H4 (cell line): ENCODE measurements at places on chromosomes 5 and 9. TPM values are rescaled to one million over a fixed set of nuclear protein-coding genes. Genes with fewer than 3 reads are reported as not detected.
A peak's percentile ranks its signal among the peaks of the same experiment; 100 is the strongest.

Gene LHX3
- total RNA-seq = not detected in 2 replicates

Gene TTLL11
- total RNA-seq = 1.2 and 2.0 TPM in 2 replicates

Gene KCNIP1
- total RNA-seq = not detected in 2 replicates

Gene GNG10
- 134 and 146 TPM in 2 replicates for total RNA-seq

Gene CMBL
- 21.4 and 23.2 TPM in 2 replicates for total RNA-seq

Gene HTR4
- total RNA-seq = not detected in 2 replicates

Gene PCSK5
- 2.4 TPM in 2 replicates for total RNA-seq

Gene ZDHHC11B
- total RNA-seq = 0.19 and 0.35 TPM in 2 replicates

GRCh38 chr9:6132650-6133049, 83.0 kb upstream of the IL33 start:
- DNase-seq = no peak

DNA sequence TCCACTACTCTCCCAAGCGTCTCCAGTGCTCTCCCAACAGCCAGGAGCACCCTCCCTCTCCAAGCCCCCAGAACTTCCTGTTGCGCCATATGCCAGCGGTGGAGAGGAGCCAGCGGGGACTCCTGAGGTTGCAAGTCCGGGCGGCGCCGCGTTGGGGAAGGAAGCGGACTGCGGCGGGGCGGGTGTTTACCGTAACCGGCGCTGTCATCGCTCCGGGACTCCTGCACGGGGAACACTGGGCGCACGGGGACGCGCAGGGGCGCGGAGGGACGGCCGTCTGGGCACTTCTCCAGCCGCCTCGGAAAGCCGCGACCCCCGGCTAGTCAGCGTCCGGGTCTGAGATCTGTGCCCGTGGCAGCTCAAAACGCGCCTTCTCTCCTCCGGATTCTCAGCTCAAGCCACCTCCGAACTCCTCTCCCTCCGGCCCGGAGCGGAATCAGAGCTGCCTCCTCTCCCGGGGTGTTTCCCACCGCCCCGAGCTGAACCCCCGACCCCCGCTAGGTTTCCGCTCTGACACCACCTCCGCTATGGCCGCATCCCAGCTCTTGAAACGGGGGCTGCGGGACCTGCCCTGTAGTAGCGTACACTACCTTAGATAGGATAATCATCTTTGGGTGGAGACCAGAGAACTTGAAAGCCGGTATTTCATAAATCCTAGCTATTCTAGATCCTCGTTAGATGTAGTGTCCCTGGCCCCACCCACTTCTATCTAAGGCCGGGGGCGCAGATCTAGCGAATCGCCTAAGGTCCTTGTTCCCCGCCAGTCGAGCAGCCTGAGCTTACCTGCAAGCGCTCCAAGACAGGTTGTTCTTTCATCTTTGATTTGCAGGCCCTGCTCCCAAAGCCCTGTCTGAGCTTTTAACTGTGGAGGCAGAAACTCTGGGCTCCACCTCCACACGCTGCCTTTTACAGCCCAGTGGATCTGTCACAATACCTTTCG, at the start of gene TRPM6:
TSS of gene TRPM6 (minus strand) at position 881 of the 940 bp plus-strand sequence. CDS start at position 816, 65 bp downstream.
- peak; percentile 82 for DNase-seq

DNA sequence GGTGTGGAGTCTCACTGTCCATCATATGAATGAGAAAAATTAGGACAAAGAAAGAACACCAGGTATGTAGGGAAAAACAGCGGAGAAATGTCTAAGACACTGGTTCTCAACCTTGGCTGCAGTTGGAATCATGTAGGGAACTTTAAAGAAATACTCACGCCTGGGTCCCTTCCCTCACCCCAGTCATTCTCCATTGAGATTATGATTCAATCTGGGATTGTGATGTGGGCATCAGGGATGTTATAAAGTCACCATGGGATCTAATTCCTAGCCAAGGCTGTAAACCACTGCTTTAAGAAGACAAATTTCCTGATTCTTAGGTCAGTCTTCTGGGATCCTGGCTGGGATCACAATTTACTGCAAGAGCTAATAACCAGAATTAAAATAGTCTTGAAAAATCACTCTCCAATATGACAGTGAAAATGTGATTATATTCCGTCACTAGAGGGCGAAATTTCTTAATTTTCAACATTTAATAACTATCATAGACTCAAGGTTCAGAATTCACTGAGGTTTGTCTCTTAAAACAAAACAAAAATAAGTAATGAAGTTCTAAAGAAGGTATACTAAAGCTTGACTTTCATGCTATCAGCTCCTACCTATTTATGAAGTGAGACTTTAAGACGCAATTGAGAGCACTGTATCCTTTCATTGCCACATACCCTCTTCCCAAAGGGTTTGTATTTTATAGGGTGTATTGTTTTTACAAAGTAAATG, 60.5 kb downstream of the GLDC start:
- DNase-seq = no peak

DNA sequence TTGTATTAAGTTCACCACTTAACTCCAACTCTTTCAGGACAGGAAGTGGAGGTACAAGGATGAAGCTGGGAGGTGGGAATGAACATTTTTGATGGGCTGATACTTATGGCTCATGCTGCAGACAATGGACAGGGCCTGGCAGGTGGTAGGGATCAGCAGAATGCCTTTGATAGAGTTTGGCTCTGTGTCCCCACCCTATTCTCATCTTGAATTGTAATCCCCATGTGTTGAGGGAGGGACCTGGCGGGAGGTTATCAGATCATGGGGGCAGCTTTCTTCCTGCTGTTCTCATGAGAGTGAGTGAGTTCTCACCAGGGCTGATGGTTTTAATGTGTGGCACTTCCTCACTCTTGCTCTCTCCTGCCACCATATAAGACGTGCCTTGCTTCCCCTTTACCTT, 87.3 kb upstream of the PRLR start:
- no peak for DNase-seq

- peak; percentile 93 for DNase-seq
Observed at GRCh38 chr9:94919376-94920098, 193.0 kb downstream of the AOPEP start.

DNA sequence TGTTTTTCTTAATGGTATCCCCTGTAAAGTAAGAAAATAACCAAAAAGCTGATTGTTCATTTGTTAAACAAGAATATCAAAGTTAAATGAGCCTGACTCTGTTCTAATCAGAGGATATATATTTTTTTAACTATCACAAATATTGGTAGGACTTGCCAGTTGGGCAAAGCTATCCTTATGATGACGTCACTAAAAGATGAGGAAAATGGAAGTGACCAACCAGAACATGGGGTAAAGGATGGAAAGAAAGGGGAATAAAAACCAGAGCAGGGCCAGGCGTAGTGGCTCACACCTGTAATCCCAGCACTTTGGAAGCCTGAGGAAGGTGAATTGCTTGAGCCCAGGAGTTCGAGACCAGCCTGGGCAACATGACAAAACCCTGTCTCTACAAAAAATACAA, 811.6 kb upstream of the DMAC1 start:
- no peak for DNase-seq

- no peak for DNase-seq
Observed at GRCh38 chr9:83020864-83021263, 42.1 kb downstream of the RASEF start.

GRCh38 chr9:21966140-21966851, 27.9 kb downstream of the CDKN2A start:
- DNase-seq = no peak

DNA sequence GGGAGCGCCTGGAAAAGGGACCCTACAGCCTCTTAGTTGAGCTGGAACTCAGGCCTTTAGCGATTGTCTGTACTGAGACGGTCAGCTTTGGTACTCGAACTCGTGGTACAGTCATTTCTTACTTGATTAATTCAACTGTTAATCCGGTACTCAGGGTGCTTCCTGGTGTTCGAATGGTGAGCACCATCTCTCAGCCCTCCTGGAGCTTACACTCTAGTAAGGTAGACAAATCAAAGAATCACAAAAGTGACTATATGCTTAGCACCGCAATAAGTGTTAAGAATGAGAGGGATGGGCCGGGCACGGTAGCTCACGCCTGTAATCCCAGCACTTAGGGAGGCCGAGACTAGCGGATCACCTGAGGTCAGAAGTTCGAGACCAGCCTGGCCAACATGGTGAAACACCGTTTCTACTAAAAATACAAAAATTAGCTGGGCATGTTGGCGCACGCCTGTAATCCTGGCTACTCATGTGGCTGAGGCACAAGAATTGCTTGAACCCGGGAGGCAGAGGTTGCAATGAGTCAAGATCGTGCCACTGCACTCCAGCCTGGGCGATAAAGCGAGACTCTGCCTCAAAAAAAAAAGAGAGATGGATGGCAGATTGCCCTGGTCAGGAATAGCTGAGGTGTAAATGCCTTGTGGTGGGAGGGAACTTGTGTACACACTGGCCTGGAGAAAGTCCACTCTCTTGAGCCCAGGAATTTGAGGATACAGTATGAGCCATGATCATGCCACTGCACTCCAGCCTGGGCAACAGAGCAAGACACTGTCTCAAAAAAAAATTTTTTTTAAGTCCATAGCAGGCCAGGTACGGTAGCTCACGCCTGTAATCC, 981 bp downstream of the TCOF1 start:
- DNase-seq = no peak

- peak; percentile 66 for DNase-seq
Observed at GRCh38 chr5:89342106-89342876, 459.3 kb upstream of the MEF2C start.

- no peak for DNase-seq
Observed at GRCh38 chr9:72882117-72882775, 70.6 kb downstream of the ALDH1A1 start.

DNA sequence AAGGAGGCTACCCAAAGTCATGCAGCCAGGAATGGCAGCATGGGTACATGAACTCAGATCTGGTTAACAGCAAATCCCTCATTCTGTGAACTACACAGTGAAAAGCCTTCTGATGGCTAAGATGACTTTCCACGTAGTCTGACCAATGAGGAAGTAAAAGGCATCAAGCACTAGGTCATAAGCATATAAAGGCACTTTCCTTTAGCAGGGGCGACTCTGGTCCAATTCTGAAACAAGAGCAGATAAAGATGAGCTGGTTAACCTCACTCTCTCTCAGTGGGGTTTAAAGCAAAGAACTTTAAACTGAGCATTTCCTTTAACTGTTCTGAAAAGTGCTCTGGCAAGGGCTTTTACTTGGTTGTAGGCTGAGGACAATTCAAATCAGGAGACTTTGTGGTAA, 21.1 kb downstream of the PSMB7 start:
- DNase-seq = no peak

- DNase-seq = no peak
Observed at GRCh38 chr5:115602591-115603125, 379 bp upstream of the TICAM2 start.

DNA sequence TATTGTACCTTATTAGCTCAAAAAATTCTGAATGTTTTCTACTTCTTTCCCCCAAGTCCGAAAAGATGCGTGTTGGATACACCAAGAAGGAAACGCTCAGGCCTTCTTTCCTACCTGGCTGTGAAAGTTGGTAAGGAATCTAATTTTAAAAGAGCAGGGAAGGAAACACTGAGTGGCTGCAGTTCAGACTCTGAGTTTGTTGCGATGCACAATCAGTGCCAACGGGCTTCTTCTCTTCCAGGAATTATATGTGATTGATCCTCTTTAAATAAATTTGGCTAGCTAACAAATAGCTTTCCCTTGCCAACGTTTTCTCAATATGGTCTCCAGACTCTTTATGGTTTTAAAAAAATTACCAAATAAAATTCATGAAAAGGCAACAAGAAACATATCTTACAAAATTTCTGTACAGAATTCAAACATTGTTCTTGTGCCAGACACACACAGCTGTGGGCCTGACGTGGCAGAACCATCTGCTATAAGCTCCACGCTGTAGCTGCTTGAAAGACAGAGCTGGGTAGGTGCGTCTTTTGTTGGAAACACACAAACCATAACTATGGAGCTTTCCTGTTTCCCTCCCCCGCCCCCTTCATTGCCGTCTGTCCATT, 493.1 kb downstream of the ZNF608 start:
- no peak for DNase-seq

DNA sequence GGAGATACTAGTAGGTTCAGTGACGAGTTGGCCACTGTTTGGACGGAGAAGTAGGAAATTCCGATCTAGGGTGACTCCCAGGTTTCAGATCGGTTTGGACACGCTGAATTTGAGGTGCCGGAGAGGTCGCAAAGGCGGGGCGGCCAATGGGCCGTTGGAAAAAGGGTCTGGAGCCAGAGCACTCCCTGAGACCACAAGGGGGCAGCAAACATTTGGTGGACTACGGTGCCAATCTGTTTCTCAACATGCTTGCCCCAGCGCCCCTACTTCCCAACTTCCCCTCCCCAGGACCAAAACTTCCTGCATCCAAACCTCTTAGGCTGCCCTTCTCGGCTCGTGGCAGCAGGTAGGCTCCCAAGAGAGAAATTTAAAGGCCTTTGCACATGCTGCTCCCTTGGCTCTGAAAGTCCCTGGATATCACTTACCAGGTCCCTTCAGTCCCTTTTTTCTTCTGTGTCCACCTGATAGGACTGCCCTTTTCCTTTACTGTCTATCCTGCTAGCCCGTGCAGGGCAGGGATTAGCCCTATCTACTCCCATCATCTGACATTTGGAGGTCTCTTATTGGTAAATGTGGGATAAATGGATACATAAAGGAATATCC, 992 bp upstream of the RPP25L start:
- DNase-seq = peak; percentile 77

DNA sequence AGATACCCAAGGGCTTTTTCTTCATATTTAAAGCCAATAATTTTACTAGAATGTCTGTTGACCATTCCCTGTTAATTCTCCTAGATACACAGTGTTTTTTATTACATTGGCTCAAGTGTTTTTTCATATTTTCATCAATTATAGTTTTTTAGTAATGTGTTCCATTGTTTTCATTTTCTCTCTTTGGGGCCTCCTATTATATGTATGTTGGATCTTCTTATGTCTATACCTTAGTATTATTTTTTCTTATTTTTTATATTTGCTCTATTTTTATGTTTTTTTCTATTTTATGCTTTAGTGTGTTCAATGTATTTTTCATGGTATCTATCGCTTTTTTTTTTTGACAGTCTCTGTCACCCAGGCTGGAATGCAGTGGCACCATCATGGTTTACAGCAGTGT, 7.5 kb downstream of the KIAA1958 start:
- no peak for DNase-seq

DNA sequence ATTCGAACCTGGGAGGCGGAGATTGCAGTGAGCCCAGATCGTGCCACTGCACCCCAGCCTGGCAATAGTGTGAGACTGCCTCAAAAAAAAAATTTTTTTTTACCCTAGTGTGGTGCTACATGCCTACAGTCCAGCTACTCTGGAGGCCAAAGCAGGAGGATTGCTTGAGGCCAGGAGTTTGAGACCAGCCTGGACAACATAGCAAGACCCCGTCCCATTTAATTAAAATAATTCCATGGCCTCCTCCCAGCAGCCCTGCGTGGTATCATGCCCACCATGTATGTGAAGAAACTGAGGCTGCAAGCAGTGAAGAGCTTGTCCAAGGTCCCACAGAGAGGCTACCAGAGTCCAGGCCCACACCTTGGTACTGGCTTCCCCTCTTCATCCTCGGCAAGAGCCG, 19.4 kb upstream of the PHYHD1 start:
- no peak for DNase-seq
